ENCODE measurements at places on chromosomes 16 and 17. TPM values are rescaled to one million over a fixed set of nuclear protein-coding genes. Genes with fewer than 3 reads are reported as not detected.

DNA sequence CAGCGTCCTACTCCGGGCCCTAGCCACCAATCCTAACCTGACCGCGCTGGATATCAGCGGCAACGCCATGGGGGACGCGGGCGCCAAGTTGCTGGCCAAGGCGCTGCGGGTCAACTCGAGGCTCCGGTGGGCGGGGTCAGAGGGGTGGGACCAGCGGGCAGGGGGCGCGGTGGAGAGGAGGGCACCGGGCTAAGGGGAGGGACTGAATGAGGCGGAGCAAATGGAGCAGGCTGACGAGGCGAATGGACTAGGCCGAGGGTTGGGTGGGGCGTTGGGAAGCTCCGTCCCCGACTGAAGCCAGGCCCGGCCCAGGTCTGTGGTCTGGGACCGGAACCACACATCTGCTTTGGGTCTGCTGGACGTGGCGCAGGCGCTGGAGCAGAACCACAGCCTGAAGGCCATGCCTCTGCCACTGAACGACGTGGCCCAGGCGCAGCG lies 4.6 kb downstream of the CARMIL2 start:
- DNase-seq = no peak

DNA sequence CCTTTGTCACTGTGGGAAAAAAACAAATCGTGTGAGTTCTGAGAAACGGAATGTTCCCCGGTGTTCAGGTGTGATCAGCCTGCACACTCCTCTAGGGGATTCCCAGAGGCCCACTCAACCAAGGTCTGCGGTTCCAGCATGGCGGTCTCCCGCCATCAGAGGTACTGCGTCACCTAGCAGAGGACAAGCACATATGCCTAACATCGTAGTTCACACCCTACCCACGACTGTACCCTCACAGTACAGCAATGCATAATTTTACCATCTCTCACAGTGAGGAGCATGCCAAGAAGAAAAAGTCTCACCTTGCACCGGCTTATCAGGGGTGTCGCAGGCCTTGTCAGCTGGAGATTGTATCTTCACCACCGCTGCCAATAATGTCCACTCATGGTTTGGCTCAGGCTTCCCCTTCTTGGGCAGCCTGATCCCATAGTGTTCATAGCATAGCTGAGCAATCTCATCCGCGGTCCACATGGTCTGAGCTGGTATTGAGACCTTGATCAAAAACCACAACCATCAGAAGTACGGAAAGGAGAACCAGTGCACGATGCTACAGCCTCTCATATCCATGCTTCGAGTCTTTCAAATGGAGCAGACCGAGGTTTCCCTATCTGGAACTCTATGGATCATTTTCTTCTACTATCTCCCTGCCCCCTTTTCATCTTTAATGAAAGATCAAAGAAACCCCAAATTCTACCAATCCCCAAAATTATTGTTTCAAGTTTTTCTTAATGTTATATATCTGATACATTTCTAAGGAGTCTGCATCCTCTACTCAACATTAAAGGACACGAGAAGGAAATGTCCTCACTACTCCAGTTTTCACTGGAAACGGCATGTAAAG lies 2.5 kb downstream of the ADAT1 start:
- DNase-seq = no peak

Gene ZP2
- total RNA-seq = not detected

Gene CCDC78
- total RNA-seq = 1.3 TPM

Gene BRIP1
- total RNA-seq = 12.2 TPM

Gene DHX58
- 6.4 TPM for total RNA-seq

All from endothelial cell of umbilical vein (primary cell).